Iris pigment epithelial cell (primary cell): ENCODE measurements at places on chromosomes 12 and 14.

GRCh38 chr14:76742185-76742584, 19.1 kb upstream of the VASH1 start:
- DNase-seq = no peak

- peak; percentile 54 for DNase-seq
Measured at GRCh38 chr12:116703214-116703795, 34.6 kb downstream of the SPRING1 start.

DNA sequence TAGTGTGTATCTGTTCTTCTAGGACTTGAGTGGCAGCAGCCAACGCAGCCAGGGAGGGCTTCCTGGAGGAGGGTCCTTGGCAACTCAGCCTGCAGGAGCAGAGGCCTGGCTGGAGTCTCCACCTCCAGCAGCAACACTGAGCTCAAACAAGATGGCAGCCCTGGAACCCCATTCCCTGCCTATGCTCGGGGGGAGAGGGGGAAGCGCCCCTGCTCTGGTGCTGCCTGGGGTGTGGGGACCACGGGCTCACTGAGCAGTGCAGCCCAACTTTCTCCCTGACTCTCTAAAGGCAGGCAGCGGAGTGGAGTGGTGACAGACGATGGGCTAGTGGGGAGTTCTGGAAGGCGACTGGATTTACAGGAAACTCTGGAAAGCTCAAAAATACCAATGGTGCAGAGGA, 160.7 kb downstream of the CALM1 start:
- DNase-seq = no peak

DNA sequence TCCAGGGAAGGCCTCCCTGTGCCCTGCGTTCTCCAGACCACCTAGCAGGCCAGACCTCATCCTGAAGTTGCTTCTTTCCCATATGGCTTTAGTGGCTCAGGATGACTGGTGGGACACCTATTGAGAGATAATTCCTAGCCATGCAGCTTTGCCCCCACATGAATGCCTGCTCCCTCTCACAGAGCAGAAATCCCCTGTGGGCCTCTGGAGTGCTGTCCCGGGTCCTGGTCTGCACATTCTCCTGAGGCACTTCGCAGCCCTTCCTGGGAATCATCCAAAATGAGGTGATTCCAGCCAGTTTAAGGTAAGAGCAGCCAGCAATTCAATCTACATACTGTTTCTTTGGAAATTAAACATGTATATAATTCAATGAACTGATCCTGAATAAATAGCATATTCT, 135.9 kb downstream of the GPR65 start:
- no peak for DNase-seq

DNA sequence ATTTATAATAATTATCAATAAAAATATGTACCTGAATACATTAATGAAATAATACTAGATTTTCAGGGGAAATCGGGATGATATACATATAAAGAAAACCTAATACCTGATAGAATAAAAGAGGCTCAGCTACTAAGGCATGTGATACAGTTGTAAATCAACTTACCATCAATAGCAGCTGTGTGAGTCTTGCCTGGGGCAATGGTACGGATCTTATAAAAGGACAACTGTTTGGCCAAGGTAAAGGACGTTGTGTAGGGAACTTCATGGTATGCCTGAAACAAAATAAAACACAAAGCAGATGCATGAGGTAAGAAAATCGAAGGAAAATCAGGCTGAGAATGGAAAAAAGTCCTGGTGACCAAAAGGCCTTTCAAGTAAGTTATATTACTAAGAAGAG, 25.4 kb downstream of the NEK9 start:
- no peak for DNase-seq
